Small intestine (tissue), 16 donors: ENCODE measurements at places on chromosomes 16 and 17. TPM values are rescaled to one million over a fixed set of nuclear protein-coding genes. Genes with fewer than 3 reads are reported as not detected.

KRT24 gene
- polyA plus RNA-seq = not detected

DNA sequence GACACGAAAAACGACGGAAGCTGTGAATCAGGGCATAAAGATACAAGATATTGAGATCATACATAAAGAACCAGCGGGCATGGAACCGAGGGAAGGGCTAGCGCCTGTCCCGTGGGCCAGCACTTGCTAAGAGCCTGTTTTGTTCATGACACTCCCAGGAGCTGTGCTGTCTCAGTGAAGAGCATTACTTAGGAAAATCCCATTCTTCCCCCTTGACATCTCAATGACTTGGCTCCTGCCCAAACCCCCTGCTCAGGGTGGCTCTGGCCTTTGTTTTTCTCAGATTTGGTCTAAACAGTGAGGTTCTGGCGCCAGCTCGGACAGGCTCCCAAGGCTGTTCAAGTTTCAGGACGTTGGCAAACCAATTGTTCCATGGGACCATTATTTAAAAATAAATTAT lies 79.1 kb upstream of the SEC14L1 start:
- H3K36me3 ChIP-seq = no peaks in the 10 kb centered on the region
- H3K27me3 ChIP-seq = no peaks in the 10 kb centered on the region
- H3K4me1 ChIP-seq = no peaks in the 10 kb centered on the region
- H3K4me3 ChIP-seq = no peak overlapping the region

DNA sequence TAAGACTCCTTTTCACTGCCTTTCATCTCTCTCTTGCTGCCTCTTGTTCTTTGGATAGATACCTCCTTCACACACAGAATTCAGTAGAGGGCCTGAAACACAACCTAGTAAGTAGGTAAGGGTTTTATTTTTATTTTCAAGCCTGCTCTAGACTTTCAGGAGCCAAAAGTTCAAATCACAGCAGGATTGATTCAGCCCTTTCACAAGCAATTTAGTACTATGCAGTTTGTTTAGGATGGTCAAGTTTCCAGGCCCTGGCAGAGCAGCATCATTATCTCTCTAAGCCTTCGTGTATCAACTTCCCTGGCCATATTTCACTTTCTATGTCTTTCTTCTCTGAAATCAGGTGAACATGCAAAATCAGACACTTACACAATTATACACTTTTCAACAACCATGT lies 148.8 kb upstream of the CORO6 start:
- H3K36me3 ChIP-seq = peaks cover 3% of the 10 kb centered on the region
- H3K27me3 ChIP-seq = no peaks in the 10 kb centered on the region
- no peak overlapping the region for H3K27ac ChIP-seq
- no peak for DNase-seq
- H3K4me3 ChIP-seq = no peak overlapping the region

NFATC2IP gene
- 21.7 TPM for polyA plus RNA-seq

DNA sequence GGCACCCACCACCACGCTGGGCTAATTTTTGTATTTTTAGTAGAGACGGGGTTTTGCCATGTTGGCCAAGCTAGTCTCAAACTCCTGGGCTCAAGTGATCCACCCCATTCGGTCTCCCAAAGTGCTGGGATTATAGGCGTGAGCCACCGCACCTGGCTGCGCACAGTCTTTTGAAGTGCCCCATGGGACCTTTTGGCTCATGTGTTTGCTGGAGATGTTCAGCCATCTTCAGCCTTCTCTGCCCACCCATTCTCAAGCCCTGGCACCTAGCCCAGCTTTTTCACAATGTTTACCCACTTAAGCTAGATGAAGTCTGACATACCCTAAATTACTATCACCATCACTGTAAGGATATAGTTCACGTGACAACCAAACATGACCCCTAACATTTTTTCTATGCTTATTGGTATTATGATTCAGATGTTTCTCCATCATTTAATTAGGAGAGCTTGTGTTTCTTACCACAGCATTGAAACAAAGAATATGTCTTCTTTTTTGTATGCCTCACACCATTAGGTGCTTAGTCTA lies 32.3 kb downstream of the PECAM1 start:
- H3K27ac ChIP-seq = no peak overlapping the region
- H3K4me3 ChIP-seq = no peak overlapping the region
- H3K27me3 ChIP-seq = no peaks in the 10 kb centered on the region
- H3K4me1 ChIP-seq = no peaks in the 10 kb centered on the region

GRCh38 chr17:67365738-67366192 lies 612 bp downstream of the PSMD12 start:
- no peaks in the 10 kb centered on the region for H3K27me3 ChIP-seq
- peak; percentile 47 for DNase-seq
- H3K4me3 ChIP-seq = peak overlapping the region; percentile 83
- peak overlapping the region; percentile 83 for H3K27ac ChIP-seq
- H3K4me1 ChIP-seq = peaks cover 2% of the 10 kb centered on the region

DNA sequence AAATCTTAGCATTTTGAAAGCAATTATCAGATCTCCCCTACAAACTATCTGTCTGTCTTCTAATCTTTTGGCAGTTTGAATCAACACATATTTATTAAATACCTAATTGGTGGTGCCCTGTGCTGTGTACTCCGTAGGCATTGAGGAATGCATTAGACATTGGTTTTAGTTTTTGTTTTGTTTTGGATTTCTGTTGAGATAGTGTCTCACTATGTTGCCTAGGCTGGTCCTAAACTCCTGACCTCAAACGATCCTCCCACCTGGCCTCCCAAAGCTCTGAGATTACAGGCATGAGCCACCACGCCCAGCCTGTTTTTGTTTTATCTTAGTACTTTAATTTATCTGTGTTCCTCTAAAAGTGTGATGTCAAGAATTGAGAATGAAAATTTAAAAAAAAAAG lies 124.8 kb upstream of the RBL2 start:
- no peak for DNase-seq
- H3K4me1 ChIP-seq = no peaks in the 10 kb centered on the region
- peaks cover 25% of the 10 kb centered on the region for H3K36me3 ChIP-seq
- no peaks in the 10 kb centered on the region for H3K27me3 ChIP-seq
- H3K27ac ChIP-seq = no peak overlapping the region
